ENCODE measurements at places on chromosomes 7 and 10.

- no peak for DNase-seq
Measured at GRCh38 chr10:91682912-91683311, 50.0 kb upstream of the PPP1R3C start.

- no peak for DNase-seq
Measured at GRCh38 chr10:83677795-83678194, 461.5 kb upstream of the GHITM start.

- no peak for DNase-seq
Measured at GRCh38 chr7:27883696-27884095, 143.7 kb downstream of the TAX1BP1 start.

- DNase-seq = peak; percentile 30
Measured at GRCh38 chr7:158863611-158864506, 7.5 kb downstream of the DYNC2I1 start.

DNA sequence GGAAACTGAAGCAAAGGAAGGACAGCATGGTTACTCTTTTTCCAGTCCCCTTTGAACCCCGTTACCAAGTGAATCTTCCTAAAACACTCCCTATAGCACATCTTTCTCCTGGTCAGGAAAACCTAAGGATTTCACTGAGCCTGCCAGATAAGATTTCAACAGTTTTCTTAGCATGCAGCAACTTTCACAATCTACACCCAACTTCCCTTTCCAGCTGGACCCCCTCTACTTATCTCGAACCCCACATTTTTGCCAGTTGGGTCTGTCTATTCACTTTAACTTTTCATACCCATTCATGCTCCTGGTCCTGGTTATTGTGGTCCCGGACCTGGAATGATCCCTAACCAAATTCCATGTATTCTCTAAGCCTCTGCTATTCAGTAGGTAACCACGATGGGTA lies 14.9 kb upstream of the CPVL start:
- DNase-seq = no peak

DNA sequence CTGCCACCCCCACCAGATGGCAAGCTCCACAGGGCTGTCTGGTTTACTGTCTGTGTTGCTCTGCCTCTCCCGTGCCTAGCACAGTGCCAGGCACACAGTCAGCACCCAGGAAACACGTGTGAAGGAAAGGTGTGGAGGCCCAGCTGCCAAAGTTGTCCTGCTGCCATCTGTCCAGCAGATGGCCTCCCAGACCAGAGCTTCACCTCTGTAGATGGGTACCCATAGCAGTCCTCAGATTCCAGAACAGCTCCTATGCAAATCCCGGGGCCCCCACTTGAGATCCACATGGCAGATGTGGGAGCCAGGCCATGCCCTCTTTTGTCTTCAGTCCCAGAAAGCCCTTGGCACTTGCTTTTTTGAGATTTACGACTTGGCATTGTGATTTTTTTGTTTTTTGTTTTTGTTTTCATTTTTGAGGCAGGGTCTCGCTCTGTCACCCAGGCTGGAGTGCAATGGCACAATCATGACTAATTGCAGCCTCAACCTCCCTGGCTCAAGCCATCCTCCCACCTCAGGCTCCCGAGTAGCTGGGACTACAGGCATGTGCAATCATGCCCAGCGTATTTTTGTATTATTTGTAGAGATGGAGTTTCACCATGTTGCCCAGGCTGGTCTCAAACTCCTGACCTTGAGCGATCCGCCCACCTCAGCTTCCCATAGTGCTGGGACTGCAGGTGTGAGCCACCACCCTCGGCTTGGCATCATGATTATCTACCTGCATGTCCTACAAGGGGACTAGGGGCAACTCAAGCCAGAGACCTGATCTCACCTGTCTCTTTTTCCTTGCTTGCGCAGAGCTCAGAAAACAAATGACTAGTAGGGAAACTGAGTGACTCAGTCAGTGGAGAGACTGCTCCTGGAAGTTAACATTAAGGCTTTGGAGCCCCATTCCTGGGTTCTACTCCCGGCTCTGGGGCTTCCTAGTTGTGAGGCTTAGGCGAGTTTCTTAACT lies 16.9 kb upstream of the PALD1 start:
- DNase-seq = peak; percentile 21

DNA sequence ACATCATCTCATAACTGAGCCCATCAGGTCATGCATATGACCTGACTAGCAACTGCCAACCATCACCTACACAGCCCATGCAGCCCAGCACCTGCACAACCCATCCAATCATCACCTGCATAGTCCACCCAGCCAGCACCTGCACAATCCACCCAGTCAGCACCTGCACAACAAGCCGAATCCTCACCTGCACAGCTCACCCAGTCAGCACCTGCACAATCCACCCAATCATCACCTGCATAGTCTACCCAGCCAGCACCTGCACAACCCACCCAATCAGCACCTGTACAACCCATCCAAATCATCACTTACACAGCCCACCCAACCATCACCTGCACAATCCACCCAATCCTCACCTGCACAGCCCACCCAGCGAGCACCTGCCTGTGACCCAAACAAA lies 33.4 kb upstream of the WDFY4 start:
- DNase-seq = no peak

DNA sequence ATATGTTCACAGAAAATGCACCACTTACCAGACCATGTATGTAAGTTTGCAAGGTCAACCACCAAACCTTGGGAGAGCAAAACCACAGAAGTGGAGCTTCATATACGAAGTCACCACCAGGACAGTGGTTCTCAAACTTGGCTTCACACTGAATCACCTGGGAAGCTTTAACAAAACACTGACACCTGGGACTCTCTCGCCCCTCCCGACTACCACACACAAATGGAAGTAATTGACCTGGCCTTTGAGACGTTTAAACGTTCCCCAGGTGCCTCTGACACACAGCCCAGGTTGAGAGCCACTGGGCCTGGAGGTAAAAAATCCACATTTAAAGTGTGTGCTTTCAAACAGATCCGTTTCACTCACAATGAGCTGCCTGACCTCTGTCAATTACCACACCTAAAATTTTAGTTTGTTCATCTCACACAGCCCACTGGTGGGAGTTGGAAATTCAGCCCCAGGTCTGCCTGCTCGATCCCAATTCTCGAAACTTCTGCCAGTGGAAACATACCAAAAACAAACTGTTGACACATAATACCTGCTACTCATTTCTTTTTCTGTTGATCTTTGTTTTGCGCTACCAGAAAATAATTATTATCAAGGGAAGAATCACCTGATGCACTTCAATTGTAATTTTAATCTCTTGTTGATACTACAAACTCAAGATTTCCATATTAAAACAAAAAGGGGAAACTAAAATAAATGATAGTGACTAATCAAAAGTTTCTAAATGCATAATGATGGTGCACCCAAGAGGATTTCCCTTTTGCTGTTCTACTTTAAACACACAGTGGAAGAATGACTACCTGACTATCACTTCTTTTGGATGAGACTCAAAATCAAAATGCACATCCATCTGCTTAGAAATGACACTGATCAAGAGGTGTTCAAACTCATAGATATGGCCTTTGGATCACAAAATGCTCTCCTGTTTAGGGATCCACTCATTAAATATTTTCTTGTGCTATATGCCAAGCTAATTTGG lies 26.6 kb downstream of the CDNF start:
- no peak for DNase-seq

DNA sequence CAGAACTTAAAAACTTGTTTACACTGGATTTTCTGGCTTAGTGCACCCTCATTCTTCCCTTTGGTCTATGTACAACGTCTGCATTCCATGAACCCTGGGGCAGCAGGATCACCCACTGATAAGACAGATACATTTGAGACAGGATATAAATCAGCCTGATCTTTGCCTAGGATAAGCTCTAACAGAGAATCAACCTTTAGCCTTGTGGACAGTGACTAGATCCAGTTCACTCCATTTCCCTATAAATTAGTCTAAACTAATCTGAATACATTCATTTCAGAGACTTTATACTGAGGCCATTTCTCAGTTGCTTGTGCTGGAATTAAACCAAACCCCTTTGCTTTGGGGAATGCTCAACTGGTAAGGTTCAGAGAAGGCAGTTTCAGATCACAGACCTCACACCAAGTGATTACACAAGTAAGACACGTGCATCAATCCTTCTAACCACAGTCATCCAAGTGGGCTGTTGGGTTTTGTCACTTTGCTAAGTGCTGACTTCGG lies 639.8 kb upstream of the FZD8 start:
- DNase-seq = no peak

GRCh38 chr10:89944138-89944537 lies 242.7 kb downstream of the KIF20B start:
- no peak for DNase-seq

- DNase-seq = no peak
Measured at GRCh38 chr7:107206706-107207105, 37.9 kb downstream of the HBP1 start.

DNA sequence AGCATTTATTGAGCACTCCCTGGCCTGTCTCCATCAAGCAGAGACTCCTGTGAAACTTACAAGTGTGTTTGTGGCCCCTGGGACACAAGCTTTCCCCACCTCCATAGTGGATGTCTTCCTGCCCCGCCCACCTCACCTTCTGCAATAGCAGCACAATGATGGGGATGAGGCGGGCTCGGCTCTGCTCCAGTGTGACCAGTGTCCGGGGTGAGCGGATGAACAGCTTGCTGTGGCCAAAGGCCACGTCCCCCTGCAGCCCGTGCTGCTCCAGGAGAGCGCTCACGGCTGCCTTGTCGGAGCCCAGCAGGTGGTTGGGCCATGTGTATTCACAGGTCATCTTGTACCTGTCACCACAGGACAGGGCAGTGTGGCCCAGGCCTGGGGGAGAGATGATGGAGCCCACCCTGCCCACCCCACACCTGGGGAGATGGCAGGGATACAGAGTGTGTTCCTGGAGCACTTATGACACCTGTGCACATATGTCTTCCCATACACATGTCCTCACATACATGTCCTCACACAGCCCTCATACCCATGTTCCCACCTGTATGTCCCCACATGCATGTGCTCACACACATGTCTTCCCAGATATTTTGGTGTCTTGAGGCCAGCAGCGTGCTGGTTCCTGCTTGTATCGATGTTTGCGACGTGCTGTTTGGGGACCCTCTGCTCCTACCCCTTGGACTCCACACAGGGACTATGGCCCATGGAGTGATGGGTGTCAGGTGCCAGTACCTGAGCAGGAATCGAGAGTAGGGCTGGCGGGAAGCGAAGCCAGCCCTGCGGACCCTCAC lies 12.7 kb downstream of the MYO1G start:
- DNase-seq = no peak

GRCh38 chr7:142535123-142535779 lies 214.0 kb upstream of the PRSS1 start:
- peak; percentile 20 for DNase-seq

DNA sequence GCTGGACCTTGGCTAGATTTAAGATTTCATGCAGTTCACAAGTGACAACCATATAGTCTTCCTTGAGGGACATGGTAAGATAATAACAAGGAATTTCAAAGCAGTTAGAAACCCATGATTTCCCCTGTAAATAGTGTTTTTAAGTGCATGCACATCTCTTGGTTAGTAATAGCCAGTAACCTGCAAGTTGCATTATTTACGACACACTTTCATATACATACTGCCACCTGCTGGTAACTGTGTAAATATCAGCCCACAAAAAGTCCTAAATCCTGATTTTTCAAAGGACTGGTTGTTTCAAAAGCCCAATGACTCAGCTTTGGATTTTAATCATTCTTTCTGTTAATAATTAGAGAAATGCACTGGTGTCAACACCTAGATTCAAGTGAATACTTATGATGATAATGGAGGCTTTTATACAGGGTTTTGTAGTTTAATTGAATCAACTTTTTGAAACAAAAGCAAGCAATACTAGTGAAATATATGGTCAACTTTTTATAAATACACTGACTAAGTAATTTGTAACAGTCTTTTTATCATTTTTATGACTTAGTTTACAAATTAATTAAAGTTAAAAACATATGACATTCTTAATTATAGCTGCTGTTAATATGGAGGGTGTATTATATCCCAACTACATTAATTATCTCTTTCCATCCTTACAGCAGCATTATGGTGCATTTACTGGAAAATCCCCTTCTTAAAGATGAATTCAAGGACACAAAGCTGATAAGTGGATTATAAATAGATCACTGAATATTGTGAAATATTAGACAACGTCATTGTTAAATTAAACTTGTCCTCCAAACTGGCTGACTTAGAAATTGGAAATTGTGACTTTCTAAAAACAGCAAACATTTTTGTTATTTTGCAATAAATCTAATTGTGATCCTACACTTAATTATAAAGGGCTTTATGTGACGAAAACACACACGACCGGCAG lies 367.7 kb upstream of the SEMA3D start:
- DNase-seq = peak; percentile 20

DNA sequence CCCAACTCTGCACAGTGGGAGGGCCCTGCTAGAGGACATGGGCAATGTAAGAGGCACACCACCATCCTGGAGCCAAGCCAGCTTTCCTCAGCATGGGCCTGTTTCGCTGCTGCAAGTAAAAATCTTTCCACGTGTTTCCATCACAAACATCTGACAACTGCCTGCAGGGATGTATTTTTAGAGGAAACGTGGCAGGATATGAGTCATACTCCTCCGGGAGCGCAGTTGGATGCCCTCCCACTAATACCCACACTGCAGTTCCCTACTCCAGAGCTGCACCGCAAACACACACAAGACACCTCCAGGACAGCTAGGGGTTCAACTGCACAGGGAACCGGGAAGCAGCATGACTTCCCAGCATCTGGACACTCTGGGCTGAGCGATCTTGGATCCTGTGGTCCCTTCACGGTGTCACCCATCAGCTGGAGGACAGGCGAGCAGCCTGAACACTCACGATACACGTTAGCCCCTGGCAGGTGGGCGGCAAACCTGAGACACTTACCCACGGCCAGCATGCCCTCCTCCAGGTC lies 26.1 kb downstream of the PLAC9 start:
- no peak for DNase-seq

DNA sequence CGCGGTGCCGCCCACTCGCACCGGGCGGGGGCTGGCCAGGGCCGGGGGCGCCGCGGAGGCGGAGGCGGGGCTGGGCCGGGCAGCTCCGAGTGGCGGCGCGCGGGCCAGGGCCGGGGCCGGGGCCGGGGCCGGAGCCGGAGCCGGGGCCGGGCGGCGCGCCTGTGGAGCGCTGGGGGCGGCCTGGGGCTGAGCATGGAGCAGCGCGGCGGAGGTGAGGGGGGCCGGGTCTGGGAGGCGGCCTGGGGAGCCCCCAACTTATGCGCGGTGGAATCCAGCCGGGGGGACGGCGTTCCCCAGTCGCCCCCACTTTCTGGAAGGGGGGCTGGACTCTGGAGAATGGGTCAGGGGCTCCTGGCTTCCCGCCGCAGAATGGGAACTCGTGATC lies at the start of gene LZTS2:
LZTS2 (plus strand) TSS at position 67 of the 385 bp plus-strand sequence. CDS start 2,731 bp downstream, outside the sequence.
- no peak for DNase-seq

DNA sequence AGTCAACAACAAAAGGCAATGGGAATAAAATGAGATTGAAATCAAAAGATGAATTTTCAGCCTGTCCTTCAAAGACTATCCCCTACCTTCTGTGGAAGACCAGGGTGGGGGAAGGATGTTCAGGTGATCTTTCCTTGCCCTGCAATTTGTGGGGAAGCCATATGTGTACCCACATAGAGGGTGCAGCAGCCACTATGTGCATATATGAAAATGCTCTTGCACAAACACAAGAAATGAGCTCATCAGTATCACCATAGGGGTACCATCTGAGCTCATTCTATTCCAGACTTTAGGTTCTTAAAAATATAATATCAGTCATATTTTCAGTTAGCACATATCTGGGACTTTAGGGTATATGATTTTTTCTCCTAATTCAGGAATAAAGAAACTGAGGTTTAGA lies 17.7 kb downstream of the GIMAP5 start:
- no peak for DNase-seq
